ENCODE measurements at places on chromosomes 2 and 18.

DNA sequence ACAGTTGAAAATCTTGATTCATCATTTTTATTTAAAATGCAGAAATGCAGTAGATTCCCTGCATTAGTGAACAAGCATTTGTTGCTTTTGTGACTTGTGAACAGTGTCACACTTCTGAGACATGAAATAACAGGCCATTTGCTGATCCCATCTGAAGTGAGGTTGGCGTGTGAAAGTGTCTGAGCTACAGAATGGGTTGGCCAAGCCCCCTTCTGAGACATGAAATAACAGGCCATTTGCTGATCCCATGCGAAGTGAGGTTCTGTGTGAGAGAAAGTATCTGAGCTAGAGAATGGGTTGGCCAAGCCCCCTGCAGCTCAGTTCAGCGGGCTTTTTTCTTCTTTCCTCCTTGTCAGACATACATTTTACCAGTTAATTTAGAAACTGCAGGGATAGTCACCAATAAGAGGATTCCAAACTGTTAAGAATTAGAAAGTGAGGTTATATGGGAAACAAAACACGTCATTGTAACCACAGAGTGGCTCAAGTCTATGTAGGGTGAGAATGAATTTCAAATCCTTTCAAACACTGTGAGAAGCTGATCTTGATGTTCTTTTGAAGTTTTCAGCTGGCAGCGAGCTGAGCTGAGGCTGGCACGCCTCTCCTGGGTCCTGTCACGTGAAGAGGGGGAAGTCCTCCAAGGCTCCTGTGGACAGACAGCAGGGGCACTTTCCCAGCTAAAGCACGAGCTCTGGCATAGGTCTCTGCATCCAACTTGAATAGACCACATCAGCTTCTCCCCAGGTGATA lies 339.2 kb upstream of the SALL3 start:
- no peak for DNase-seq

DNA sequence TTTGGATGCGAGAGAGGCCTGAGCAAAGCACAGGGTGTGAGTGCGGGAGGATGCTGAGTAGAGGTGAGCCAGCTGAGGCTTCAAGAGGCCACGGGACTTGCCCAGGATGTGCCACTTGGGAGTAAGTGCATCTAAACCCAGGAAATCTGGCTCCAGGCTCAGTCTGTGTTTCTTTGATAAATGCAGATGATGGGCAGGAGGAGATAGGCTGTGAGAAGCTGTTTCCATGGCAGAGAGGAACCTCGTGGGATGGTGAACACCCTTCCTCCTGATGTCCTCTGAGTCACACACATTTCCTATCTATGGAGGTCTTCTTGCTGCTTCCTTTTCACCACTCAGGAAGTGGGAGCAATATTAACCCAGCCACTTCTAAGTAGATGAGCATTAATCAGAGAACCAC lies 38.4 kb upstream of the CELF4 start:
- DNase-seq, result no peak

DNA sequence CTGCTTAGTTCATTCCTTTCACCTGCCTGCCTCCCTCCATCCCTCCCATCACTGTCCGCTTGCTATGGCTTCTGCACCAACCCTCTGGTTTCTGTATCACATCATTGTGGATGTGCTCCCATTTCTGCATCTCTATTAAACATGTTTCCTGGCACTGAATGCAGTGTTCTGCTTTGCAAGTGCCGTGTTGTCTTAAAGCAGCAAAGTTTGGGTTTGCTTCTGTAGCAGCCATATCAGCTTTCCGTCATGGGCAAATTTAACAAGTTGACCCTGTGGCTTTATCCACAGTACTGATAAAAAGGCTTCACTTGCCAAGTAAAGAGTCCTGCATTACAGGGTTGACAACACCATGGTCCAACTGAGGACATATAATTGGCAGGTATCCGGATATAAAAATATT lies 165.5 kb downstream of the PTGR3 start:
- no peak for DNase-seq

GRCh38 chr2:78120275-78120674 lies 598.1 kb upstream of the LRRTM4 start:
- DNase-seq, result no peak

DNA sequence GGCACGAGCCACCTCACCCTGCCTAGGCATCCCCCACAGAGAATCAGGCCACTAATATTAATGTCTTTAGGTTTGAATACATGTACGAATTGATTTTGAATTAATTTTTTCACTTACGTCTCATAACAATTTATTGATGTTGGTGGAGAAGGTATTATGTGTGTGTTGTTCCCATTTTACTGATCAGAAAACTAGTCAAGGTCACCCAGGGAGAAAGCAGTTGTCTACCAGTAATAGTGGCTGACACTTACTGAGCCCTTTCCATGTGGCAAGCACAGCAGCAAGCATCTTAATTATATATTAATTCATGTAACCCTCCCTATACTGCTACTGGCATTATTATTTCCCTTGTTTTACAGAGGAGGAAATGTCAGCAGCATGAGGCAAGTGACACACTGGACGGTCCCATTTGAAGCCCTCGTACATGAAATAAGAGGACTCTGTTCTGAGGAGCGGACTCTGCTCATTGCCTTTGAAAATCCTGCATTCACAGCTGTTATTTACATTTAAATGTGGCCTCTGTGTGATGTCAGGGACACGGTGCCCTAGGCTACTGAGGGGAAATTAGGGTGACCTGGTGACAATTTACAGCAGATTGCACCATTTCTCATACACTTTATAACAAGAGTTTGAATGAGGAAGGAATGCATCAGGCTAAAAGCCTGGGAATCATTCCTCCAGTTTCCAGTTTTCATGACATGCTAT lies 30.9 kb upstream of the KCNE4 start:
- no peak for DNase-seq

DNA sequence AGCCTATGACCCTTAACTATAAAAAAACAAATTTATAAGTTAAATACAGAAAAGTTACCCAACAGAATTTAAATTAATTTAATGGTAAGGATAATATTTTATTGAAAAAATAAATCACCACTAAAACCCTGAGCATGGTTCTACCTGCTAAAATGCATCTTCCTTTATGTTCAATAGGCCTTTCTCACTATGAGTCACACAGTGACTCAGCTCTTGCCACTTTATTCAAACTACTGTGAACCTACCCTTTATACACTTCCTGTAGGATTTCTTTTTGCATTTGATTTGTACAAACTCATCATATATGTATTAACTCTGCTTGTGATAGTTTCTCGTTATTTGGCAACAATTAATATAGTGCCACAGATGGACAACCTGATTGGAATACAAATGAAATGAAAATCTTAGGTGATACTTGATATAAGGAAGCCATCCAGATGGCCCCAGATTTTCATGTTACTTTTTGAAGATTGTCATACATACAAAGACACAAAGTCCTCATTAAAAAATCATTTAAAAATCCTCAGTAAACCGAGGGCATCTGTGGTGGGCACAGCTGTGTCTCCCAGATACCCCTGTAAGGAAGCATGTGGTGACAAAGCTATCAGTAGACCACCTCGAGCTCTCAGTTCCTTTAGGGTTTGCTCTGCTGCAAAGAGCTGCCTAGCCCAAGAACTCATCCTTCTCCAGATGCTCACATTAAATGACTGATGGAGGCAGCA lies 55.2 kb upstream of the COBLL1 start:
- DNase-seq, result no peak

DNA sequence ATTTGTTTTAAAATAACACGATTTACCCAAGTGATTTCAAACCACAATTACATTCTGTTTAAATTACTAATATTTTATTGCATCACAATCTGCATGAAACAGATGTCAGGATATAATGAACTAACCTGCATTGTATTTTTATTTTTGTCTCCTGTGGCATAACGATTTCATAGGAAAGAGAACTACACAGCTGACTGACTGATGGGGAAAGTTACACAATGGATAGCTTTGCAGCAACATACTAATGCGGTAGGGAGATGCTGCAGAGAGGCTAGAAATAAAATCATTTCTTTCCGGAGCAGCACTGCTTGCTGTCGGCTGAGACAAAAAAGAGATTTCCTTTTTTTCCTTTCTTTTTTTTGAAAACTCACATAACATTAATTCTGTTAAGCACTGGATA lies 36.9 kb downstream of the SCN1A start:
- DNase-seq, result no peak

- peak; percentile 35 for DNase-seq
Observed at GRCh38 chr2:233247744-233248143, 3.7 kb upstream of the ATG16L1 start.

DNA sequence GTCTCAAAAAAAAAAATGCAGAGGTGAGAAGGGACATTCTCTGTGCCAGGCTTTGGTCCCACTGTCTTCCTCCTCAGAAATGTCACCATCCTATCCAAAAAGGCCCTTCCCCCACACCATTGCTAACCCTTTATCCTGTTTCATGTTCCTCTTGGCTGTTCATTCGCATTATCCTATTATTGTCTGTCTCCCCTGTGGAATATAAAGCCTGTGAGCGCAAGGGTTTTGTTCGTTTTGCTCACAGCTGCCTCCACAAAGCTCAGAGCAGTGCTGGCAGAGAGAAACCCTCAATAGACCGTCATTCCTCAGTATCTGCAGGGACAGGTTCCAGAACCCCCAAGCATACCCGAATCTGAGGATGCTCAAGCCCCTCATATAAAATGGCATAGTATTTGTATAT lies 91.8 kb downstream of the LOXHD1 start:
- no peak for DNase-seq

GRCh38 chr18:21853775-21854552 lies 113.4 kb downstream of the MIB1 start:
- DNase-seq, result no peak

DNA sequence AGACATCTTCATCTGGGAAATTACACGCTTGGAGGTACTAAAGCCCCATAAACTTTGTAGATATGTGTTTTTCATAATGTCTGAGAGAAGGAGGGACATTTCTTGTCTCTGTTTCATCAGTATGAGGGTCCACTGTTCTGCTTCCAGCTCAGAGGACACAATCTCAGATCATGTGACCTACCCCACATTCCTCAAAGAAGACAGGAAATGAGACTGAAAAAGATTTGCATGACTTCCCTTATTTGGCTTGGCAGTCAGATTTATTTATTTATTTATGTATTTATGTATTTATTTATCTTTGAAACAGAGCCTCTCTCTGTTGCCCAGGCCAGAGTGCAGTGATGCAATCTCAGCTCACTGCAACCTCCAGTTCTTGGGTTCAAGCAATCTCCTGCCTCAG lies 463.7 kb upstream of the RGPD4 start:
- DNase-seq, result no peak

- DNase-seq, result no peak
Observed at GRCh38 chr2:154293864-154294263, 404.6 kb upstream of the KCNJ3 start.

GRCh38 chr2:110678457-110679336 lies 834 bp upstream of the BUB1 start:
- DNase-seq, result no peak

DNA sequence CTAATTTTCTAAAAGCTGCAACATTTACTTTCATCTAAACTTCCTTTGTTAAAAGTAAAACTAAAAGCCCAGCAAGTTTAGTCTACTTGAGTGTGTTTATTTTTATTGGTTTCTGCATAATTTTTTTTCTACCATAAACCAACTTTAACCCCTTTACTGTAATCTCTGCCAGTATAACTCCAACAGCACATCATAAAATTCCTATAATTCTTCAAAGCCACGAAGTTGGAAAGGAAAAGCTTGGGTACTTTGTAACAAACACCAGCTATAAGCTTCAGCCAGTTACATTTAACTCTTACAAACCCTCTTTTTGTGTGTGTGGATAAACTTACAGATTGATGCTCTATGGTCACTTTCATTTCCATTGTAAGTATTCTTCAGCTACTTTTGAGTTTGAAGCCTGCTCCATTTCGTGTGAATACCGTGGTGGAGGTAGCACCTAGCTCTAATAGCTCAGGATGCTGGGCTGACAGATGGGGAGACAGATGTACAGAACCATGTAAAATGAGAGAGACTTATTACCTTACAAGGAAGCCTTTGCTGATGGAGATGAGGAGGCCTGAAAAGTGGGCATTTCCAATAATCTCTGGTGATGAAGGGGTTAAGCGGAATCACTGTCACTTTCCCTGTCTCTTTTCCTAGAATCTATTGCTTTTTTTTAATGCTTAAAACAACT lies 42.5 kb downstream of the ZEB2 start:
- no peak for DNase-seq

DNA sequence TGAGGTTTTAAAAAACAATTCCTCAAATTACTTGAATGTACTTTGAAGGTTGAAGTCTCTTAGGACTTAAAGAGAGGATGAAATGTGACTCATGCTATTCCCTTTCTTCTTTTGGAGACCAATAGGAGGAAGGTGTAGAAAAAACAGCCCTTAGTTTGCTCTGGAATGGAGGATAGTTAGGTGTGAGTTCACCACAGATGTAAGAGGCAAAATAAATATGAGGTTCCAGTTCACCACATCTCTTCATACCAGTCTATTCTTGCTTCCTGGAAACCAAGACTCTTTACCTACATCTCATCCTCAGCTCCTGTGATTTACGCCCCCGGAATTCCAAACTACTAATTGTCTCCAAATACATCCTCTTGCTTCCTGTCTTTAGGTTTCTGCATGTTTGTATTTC lies 77.5 kb upstream of the TTC21B start:
- no peak for DNase-seq

DNA sequence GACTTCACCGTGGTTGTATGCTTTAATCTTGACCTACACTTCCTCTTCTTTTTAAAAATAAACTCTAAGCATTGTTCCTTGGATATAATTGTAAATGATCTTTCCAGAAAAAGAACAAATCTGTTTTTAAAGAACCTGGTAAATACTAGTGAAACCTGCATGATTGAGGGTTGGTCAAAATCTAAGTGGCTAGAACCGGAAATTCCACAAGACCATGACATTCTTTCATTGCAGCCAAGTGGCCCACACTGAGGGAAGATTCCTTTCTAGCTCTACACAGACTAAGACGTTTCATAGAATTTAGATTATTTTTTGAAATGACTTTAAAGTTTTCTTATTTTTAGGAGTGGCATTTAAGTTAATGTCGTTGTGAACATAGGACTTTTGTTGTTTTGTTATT lies 356.7 kb downstream of the NYAP2 start:
- no peak for DNase-seq

GRCh38 chr18:37124516-37124915 lies 295.6 kb downstream of the KIAA1328 start:
- DNase-seq, result no peak

GRCh38 chr18:69684789-69685188 lies 262.9 kb downstream of the CD226 start:
- no peak for DNase-seq

- DNase-seq, result no peak
Observed at GRCh38 chr2:153811516-153811915, 60.2 kb upstream of the GALNT13 start.

DNA sequence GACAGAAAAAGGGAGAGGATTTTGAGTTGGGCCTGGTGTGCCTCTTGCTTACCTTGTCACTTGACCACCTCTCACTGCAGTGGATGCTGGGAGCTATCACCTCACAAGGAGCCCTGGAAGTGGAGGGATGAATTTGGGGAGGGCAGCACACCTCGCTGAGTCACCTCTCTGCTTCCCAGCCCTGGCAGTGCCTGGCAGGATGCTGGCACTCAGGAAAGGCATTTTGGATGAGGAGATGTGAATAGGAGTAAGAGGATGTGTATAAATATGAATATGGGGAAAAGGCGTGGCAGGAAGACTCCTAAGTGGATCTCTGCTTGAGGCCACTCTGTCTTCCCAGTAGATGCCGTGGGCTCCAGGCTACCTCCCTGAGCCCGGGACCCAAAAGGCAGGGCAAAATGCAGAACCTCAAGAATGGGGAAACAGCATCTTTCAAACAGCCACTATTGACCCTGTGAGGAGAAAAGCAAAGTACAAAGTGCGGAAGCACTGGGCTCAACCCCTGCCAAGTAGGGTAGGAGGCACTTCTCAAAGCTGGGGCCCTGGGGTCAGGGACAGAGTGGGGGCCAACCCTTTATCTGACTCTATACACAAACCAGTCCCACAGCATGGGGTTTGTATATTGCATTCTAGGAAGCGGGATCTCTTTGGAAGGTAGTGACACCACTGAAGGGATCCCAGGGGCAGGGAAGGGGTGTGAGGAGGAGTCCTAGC lies 164.5 kb upstream of the GLI2 start:
- DNase-seq, result no peak
